ENCODE measurements at places on chromosomes 7 and 10.

GRCh38 chr7:90599038-90599437, 2.9 kb downstream of the CDK14 start:
- no peak for DNase-seq

- no peak for DNase-seq
Measured at GRCh38 chr7:139698844-139699243, 79.0 kb downstream of the HIPK2 start.

DNA sequence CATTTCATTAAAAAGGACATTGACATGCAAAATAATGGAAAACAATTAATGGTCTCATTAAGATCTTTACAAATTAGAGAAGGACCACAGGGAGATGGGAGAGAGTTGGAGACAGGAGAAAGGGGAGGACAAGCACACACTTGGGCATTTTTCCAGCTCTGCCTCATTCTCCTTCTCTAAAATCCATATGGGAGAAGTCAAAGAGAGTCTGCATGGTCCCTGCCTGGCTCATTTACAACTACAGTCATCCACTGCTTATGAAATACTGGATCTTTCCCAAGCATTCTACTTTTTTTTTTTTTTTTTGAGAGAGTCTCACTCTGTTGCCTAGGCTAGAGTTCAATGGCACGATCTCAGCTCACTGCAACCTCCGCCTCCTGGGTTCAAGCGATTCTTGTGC, 518.9 kb upstream of the CELF2 start:
- DNase-seq: no peak

DNA sequence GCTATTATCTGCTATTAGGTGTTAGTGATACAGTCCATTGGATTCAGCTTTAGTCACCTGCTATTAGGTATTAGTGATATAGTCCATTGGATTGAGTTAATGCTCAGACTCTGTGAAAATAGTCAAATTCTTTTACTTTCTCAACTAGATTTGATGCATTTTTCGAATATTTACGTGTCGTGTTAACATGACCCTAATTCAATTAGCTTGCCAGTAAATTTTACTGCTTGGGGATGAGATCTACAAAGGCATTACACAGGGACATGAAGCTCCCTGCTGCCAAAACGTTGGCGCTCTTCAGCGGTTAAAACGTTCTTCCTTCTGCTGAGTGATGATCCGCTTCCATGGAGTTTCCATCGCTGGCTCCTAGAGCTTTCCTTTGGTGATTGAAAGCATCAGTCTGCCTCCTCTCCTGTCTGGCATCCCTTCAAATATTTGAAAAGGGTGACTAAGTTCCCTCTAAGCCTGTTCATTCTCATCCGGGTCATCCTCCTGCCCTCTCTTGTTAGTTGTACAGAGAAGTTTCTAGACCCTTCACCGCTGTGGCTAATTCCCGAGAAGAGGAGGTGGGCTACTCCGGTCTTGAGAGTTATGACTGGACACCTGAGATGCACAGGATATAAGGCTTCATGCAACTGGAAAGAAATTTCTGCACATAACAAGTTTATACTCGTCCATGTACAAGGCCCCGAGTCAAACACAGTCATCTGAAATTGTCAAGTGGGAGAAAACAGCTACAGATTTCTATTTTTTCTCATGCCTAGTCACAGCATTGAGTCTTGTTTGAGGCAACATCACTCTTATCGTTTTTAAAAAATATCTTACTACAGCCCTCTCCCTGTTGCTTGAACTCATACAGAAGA, 254.0 kb downstream of the KLF6 start:
- no peak for DNase-seq

- no peak for DNase-seq
Measured at GRCh38 chr7:50146692-50147091, 53.6 kb upstream of the ZPBP start.

DNA sequence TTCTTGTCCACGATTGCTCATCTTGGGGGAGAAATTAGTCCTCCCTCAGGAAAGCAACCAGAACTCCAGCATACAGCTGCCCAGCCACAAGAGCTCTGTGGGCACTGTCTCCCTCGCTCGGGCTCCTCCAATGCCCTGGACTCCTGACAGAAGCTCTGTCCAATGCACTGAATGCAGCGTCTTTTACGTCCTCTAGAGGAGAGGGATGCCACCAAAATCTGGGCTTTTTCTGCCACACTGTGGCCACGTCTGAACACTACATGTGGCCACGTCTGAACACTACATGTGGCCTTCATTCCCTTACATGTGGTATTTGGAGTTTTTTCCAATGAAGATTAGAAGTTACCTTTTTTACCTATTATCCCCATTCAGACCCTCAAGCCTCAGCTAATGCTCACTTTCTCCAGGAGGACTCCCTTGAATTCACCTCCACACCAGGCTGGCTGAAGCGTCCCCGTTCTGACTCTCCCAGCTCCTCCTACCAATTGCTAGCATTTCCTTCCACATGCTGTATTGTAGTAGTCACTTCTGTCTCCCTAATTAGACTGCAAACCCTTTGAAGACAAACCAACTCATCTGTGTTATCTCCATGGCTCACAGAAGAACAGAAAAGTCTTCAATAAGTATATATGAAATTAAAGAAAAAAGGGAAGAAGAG, 134.3 kb upstream of the PDE1C start:
- no peak for DNase-seq

DNA sequence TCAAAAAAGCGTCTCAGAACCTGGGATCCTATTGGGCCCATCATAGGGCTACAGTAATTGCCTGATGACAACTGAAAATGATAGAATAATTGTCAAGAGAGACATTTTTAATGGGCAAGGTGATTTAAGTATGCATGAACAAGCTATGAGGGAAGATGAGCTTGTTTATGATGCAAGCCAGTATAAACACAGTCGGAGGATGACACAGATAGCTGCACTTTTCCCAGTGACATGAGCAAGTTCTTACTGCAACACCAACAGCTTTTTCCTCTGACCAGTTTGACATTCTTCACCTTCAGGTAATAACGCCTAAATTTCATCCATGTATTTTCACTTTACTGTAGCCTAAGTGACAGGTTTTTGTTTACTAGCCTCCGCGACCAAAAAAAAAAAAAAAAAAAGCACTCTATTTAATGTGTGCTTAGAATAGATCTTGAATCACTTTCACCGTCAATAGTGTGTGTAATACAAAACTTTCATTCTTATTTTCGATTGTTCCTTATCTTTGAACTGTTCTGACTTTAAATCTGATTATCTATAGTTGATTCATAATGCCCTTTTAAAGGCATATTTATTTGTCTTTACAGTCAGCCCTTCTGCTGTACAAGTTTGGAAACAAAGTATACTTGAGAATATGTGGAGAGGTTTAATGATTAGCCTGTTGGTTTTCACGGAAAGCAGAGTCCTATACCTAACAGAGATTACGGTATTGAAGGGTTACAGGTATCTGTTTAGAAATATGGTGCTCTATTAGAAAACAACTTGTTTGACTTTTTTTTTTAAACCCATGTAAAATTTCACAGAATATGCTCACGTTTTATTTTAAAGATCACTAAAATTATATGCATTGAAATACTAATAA, 1.7 kb downstream of the FOXP2 start:
- no peak for DNase-seq

GRCh38 chr7:107691716-107692115, 31.1 kb downstream of the SLC26A4 start:
- no peak for DNase-seq

DNA sequence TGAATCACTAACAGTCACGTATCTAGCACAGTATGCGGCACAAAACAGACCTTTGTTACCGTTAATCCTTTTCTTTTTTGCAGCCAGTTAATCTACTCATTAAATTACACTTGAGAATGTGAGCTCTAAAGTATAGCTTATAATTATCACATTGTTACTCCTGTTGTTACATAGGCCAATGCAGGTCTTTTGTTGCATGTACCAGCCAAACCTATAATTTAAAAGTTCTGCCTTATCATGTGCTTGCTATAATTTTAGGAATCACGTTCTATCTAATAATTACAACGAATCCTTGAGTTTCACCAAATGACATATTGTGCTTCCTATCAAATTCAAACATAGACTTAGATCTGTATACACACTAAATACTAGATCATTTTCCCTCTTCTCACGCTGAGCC, 245.1 kb downstream of the DGKI start:
- no peak for DNase-seq

DNA sequence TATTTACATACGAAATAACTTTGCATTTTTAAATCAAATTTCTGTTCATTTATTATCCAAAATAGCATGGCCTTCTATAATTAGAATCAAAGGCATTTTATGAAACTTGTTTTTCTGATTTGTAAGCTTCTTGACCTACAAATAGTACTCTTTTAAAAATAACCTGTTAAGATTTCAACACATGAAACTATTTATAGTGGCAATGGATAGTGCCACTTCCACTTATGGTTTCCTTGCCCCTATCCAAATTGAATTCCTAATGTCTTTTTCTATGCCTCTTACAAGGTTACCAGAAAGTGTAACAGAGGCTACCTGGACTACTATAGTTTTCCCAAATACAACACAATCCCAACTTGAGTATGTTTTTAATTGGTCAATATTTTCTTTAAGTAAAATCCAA, 263.5 kb downstream of the SEMA3D start:
- no peak for DNase-seq

DNA sequence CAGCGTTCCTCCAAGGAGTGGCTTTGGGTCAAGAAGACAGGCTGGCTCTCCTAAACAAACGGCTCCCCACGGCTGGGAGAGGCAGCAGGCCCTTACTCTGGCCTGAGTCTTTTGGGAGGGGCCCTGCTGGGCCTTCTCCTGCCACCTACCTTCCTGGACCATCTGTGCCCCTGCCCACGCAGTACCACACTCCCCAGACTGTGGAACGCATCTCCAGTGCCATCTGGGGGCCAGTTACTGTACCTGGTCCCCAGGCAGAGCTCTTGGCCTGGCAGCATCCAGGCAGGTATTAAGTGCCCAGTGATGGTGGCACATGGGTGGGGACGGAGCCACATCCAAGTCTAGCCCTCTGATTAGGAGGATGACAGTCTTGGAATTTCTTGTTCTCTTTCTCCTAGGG, 14.4 kb downstream of the ALKBH4 start:
- peak; percentile 50 for DNase-seq

GRCh38 chr7:5500056-5500776, 76.6 kb upstream of the TNRC18 start:
- no peak for DNase-seq

DNA sequence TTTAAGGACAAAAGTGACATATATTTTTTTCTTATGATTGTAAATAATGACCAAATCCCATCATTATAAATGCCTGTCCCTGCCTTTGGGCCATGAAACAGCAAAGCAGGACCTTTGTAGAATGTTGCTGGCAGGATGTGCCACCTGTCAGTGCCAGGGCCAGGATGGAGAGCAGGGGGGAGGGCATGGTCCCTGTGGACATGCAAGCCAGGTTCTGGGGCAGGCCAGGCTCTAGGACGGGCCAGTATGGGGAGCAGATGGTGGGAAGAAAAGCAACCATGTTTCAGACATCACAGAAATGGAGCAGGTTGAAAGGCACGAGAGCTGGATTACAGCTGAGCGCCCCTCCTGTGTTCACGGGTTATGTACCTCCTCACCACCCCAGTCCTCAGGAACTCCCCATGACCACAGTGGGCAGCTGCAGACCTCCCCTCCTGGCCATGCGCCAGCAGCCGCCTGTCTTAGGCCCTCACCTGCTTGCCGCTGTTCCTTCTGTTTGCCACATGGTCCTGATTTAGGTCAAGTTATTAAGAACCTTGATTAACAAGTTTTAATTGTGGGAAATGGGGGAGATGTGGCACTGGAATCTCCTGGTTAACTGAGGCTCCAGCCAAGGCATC, 210.4 kb downstream of the PAXIP1 start:
- DNase-seq: no peak

- DNase-seq: no peak
Measured at GRCh38 chr10:63071145-63071544, 62.0 kb upstream of the NRBF2 start.

Data from stimulated activated CD4-positive, alpha-beta T cell treated with anti-CD3 and anti-CD28 coated beads, Interleukin-1b, Interleukin-23, amount 100 ng/mL, for 48 hours (primary cell).